ENCODE measurements at places on chromosomes 11 and 22. TPM values are rescaled to one million over a fixed set of nuclear protein-coding genes. Genes with fewer than 3 reads are reported as not detected.

The C11orf86 gene
- not detected for total RNA-seq

The CRACR2B gene
- total RNA-seq, result 11.3 TPM

The OR2AG1 gene
- total RNA-seq, result not detected

The SULT4A1 gene
- not detected for total RNA-seq

The MS4A4A gene
- not detected for total RNA-seq

The APOA4 gene
- total RNA-seq, result not detected

All from activated CD8-positive, alpha-beta memory T cell treated with anti-CD3 and anti-CD28 coated beads, Interleukin-2, amount 10 ng/mL, durations not matched to agents 7 days and 5 days (primary cell).